ENCODE measurements at places on chromosomes 3 and 15. TPM values are rescaled to one million over a fixed set of nuclear protein-coding genes. Genes with fewer than 3 reads are reported as not detected.

Gene DUOX1
- polyA plus RNA-seq = 2.6 TPM

Gene PCOLCE2
- 1.6 TPM for polyA plus RNA-seq

Gene SLC22A13
- polyA plus RNA-seq = 0.34 TPM

Gene PPP1R14D
- polyA plus RNA-seq = 14.0 TPM

DNA sequence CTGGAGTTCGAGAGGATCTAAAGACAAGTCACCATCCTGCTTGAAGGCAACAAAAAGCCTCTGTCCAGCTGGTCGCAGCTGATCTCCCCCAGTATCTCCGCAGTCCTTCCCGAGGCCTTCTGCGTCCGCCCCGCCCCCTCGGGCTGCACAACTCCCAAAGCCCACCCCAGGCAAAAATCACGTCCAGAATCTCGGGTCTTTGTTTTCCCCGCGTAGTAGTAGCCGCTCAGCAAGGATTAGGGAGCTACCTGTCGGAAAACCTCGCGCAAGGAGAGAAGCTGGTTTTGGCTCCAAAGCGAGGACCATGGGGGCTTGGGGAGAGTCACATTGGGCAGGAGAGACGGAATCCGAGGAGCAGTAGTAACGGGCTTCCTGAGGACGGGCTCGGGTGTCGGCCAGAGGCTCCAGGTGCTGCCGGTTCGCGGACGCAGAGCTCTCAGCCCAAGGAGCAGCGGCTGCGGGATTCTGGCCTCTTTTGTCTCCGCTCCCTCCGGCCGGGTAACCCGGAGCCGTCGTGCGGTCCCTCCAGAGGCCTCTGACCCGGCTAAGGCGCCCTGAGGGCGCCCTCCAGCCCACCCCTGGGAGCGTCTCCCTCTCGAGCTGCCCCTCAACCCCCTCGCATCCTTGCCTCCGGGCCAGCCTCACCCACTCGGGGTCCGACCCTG lies 401 bp downstream of the ZSCAN29 start:
- DNase-seq = peak; percentile 3

DNA sequence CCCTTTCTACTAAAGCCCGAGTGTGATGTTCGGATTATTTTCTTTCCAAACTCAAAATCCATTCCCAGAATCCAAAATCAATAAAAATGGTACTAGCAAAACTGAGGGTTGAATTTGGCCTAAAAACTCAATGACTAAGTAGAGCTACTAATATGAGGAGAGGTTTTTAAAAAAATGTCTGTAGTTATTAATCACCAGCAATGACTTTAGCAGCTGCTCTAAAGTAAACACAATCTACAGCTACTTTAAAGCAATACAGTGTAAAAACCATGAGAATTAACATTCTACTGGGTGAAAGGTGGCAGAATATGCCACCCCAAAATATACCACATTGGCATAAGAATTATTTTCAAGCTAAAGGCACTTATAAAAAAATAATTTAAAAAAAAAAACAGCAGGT lies 23.5 kb downstream of the FHIT start:
- DNase-seq = no peak

DNA sequence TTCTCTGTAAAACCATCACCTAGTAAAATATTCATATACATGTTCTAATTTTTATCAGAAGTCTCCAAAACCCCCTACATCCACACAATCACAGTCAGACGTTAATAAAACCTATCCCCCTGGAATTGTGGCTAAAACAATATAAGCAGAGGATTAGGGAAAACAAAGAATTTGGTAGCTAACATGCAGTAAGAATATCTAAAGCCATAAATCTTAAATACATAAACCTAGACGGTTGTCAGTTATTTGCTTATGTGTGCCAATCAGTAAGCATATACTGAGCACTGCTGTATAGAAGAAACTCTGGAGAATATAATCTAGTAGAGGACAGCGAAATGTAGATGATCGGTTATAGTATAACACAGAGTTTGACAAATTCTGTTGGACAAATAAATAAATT lies 232.2 kb downstream of the TBC1D5 start:
- no peak for DNase-seq

- no peak for DNase-seq
Observed at GRCh38 chr3:12946251-12946648, 104.9 kb upstream of the RPL32 start.

GRCh38 chr3:45817831-45818522 lies 21.6 kb upstream of the SLC6A20 start:
- DNase-seq = peak; percentile 82

DNA sequence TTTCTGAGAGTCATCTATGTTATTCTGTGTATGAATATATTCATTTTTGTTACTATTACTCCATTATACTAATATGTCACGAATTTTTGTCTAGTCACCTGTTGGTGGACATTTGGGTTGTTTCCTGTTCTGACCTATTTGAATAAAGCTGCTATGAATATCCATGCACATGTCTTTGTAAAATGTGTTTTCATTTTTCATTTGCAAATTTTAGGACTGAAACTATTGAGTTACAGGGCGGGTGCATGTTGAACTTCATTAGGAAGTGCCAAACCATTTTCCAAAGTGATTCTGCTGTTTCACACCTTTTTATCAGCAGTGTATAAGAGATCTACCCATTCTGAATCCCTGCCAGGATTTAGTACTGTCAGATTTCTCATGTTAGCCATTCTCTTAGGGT lies 37.7 kb upstream of the IQCF6 start:
- no peak for DNase-seq

Data from large intestine (tissue), 12 donors.